ENCODE measurements at places on chromosomes 4 and X. TPM values are rescaled to one million over a fixed set of nuclear protein-coding genes. Genes with fewer than 3 reads are reported as not detected.

Gene GAGE2A
- not detected for total RNA-seq

Gene FAM9B
- total RNA-seq: not detected

- DNase-seq: no peak
- H3K4me3 ChIP-seq: no peak overlapping the region
- no peaks in the 10 kb centered on the region for H3K27me3 ChIP-seq
- H3K4me1 ChIP-seq: no peaks in the 10 kb centered on the region
- H3K36me3 ChIP-seq: no peaks in the 10 kb centered on the region
Observed at GRCh38 chr4:44777115-44777514, 50.8 kb upstream of the GNPDA2 start.

DNA sequence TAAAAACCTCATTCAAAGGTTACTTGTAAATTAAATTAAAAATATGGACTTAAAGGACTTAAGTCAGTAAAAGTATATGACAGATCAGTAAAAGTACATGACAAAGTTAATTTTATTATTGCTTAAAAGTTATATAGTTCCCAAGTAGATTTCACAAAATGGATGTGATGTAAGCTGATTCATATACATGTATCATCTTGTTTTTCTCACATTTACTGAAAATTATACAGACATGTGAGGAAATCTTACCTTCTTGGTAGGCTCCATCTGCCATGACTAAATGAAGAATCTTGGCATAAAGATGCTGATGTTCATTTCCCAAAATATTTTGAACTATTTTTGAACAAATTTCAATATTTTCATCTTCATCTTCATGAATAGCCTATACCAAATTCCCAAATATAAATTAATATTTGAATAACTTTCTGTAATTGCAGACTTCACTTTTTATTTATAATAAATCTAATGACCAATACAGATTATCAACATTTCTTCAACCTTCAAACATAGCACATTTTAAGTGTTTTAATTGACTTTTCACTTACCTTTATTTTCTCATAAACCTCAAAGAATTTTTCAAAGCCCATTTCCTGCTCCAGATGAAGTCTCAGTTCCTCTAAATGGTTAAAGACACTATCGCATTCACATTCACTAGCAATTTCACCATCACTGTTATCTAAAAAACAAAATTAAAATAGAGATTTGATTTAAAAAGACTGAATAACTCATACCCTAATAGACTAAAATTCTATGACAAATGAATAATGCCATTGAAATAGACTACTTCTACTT, 129.4 kb upstream of the SH3RF1 start:
- H3K27ac ChIP-seq: no peak overlapping the region
- peaks cover 4% of the 10 kb centered on the region for H3K36me3 ChIP-seq
- no peak overlapping the region for H3K4me3 ChIP-seq
- no peaks in the 10 kb centered on the region for H3K27me3 ChIP-seq
- H3K4me1 ChIP-seq: peaks cover 5% of the 10 kb centered on the region
- no peak for DNase-seq

GRCh38 chrX:151538190-151539122, 25.0 kb upstream of the PASD1 start:
- peaks cover under 1% of the 10 kb centered on the region for H3K4me1 ChIP-seq
- H3K4me3 ChIP-seq: no peak overlapping the region
- no peaks in the 10 kb centered on the region for H3K27me3 ChIP-seq
- H3K36me3 ChIP-seq: no peaks in the 10 kb centered on the region
- H3K27ac ChIP-seq: no peak overlapping the region

GRCh38 chrX:42485601-42486000, 292.4 kb downstream of the PPP1R2C start:
- H3K4me1 ChIP-seq: no peaks in the 10 kb centered on the region
- no peak overlapping the region for H3K4me3 ChIP-seq
- H3K27ac ChIP-seq: no peak overlapping the region

Gene C4orf51
- not detected for total RNA-seq

GRCh38 chr4:165873298-165874071, 448 bp downstream of the TLL1 start:
- no peak overlapping the region for H3K27ac ChIP-seq
- peak overlapping the region; percentile 91 for H3K4me3 ChIP-seq
- H3K27me3 ChIP-seq: peaks cover 88% of the 10 kb centered on the region
- H3K36me3 ChIP-seq: no peaks in the 10 kb centered on the region

DNA sequence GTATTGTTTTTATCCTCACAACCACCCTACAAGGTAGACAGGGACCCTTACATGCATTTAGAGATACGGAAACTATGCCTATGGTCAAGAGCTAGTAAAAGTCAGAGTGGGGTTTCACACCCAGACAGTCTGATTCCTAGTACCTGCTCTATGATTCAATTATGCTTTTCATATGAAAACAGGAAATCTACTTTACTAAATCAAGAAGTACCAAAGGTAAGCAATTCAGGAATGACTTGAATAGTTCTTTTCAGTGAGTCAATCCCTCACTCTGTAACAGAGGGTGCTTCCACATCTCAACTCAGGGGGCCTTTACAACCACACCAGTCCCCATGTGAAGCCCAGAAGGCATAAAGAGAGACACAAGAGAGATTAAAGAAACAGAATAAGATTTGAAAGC, 191.4 kb downstream of the PPP3CA start:
- no peak overlapping the region for H3K27ac ChIP-seq
- H3K4me1 ChIP-seq: peaks cover 16% of the 10 kb centered on the region
- peaks cover 4% of the 10 kb centered on the region for H3K36me3 ChIP-seq
- no peak overlapping the region for H3K4me3 ChIP-seq

- no peak for DNase-seq
- H3K4me1 ChIP-seq: no peaks in the 10 kb centered on the region
- no peak overlapping the region for H3K4me3 ChIP-seq
- H3K36me3 ChIP-seq: peaks cover 19% of the 10 kb centered on the region
- H3K27me3 ChIP-seq: no peaks in the 10 kb centered on the region
Observed at GRCh38 chr4:1323635-1324442, 23.2 kb upstream of the UVSSA start.

Gene RTL5
- total RNA-seq: 16.1 TPM

- peaks cover 3% of the 10 kb centered on the region for H3K36me3 ChIP-seq
- no peak for DNase-seq
- no peak overlapping the region for H3K4me3 ChIP-seq
- no peaks in the 10 kb centered on the region for H3K27me3 ChIP-seq
- H3K4me1 ChIP-seq: no peaks in the 10 kb centered on the region
Observed at GRCh38 chr4:128477540-128477939, 189.9 kb upstream of the PGRMC2 start.

GRCh38 chr4:140702096-140702757, 54.0 kb downstream of the TBC1D9 start:
- H3K4me1 ChIP-seq: peaks cover 36% of the 10 kb centered on the region
- no peaks in the 10 kb centered on the region for H3K27me3 ChIP-seq
- no peak overlapping the region for H3K27ac ChIP-seq
- DNase-seq: no peak

Gene STK32B
- 3.0 TPM for total RNA-seq

DNA sequence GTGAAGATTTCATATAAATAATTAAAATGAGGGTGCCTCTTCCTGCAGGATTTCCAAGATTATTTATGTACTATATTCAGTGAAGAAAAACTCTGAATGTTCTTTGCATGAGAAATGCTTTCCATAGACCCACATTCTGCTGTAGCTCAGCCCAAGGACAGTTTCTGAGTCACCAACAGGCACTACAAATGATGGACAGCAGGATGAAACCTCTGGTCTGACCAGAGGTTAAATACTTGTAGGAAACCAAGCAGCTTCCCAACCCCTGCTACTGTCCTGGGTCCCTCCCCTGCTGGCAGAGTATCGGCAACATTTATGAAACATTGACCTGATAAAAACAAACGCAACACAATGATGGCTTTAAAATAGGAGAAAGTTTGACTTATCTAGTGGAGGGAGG, 73.1 kb downstream of the CXXC4 start:
- H3K36me3 ChIP-seq: no peaks in the 10 kb centered on the region
- H3K4me1 ChIP-seq: peaks cover 27% of the 10 kb centered on the region
- peaks cover 9% of the 10 kb centered on the region for H3K27me3 ChIP-seq
- no peak for DNase-seq
- H3K4me3 ChIP-seq: no peak overlapping the region
- H3K27ac ChIP-seq: no peak overlapping the region

GRCh38 chr4:172517391-172517790, 651.2 kb upstream of the GALNT7 start:
- peaks cover 8% of the 10 kb centered on the region for H3K4me1 ChIP-seq
- no peaks in the 10 kb centered on the region for H3K36me3 ChIP-seq
- no peak overlapping the region for H3K27ac ChIP-seq
- no peaks in the 10 kb centered on the region for H3K27me3 ChIP-seq
- no peak overlapping the region for H3K4me3 ChIP-seq

DNA sequence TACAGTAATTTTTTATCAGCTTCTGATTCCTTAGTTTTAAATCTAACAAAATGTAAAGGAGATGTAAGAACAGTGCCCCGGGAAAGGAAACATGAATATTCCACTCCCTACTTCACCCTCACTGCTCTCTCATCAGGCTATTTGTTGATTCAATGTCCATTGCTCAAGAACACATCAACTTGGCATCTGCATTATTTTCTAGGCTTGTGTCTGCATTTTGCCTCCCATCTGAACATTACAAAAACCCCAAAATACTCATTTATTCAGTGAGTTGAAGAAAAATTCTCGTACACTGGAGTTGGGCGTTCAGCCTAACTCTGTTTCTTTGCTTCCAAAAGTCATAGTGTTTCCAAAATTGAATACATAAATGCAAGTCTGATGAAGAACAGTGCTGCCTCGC, 25.6 kb downstream of the ARHGAP6 start:
- DNase-seq: no peak
- H3K4me1 ChIP-seq: no peaks in the 10 kb centered on the region
- no peaks in the 10 kb centered on the region for H3K27me3 ChIP-seq
- H3K36me3 ChIP-seq: no peaks in the 10 kb centered on the region
- H3K4me3 ChIP-seq: no peak overlapping the region
- H3K27ac ChIP-seq: peak overlapping the region; percentile 30

Gene FAAH2
- 9.3 TPM for total RNA-seq

DNA sequence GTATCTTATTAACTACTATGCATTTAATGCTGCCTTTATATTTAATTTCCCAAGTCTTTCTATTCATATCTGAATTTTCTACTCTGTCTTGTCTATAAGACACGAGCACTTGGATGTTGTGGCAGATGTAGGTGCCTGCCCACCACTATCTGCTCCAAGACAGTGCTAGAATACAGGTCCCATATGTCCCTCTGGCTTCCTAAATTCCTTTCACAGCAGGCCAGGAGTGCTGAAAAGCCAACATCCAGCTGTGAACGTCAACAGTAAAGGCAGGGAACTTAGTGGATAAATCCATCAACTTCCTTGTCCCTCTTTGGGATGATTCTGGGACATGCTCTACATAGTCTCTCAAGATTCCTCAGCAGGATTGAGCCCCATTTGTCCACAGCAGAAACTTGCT, 245.1 kb upstream of the ETNPPL start:
- H3K4me3 ChIP-seq: no peak overlapping the region
- no peaks in the 10 kb centered on the region for H3K36me3 ChIP-seq
- H3K27me3 ChIP-seq: no peaks in the 10 kb centered on the region
- no peak overlapping the region for H3K27ac ChIP-seq
- no peak for DNase-seq
- H3K4me1 ChIP-seq: peaks cover 11% of the 10 kb centered on the region

- no peak overlapping the region for H3K4me3 ChIP-seq
- peaks cover 19% of the 10 kb centered on the region for H3K4me1 ChIP-seq
- no peaks in the 10 kb centered on the region for H3K27me3 ChIP-seq
- no peaks in the 10 kb centered on the region for H3K36me3 ChIP-seq
Observed at GRCh38 chr4:127236889-127237288, 395.9 kb upstream of the INTU start.

- no peaks in the 10 kb centered on the region for H3K36me3 ChIP-seq
- no peak overlapping the region for H3K27ac ChIP-seq
- no peaks in the 10 kb centered on the region for H3K27me3 ChIP-seq
- H3K4me3 ChIP-seq: no peak overlapping the region
- no peak for DNase-seq
Observed at GRCh38 chr4:127141856-127142255, 490.9 kb upstream of the INTU start.

DNA sequence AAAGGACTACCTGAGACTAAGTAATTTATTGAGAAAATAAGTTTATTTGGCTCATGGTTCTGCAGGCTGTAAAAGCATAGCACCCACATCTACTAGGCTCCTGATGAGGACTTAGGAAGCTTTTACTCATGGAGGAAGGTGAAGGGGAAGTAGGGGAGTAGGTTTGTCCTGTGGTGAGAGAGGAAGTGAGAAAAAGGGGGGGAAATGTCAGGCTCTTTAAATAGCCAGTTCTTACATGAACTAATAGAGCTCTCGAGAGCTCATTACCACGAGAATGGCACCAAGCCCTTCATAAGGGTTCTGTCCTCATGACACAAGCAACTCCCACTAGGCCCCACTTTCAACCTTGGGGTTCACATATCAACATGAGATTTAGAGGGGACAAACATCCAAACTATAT, 125.5 kb upstream of the NRK start:
- no peaks in the 10 kb centered on the region for H3K36me3 ChIP-seq
- peaks cover 6% of the 10 kb centered on the region for H3K4me1 ChIP-seq
- H3K4me3 ChIP-seq: no peak overlapping the region
- no peak for DNase-seq
- H3K27ac ChIP-seq: no peak overlapping the region

GRCh38 chrX:127011629-127012028, 192.1 kb downstream of the PRR32 start:
- no peak for DNase-seq
- H3K27me3 ChIP-seq: no peaks in the 10 kb centered on the region
- H3K4me1 ChIP-seq: no peaks in the 10 kb centered on the region
- H3K4me3 ChIP-seq: no peak overlapping the region
- no peaks in the 10 kb centered on the region for H3K36me3 ChIP-seq
- no peak overlapping the region for H3K27ac ChIP-seq

DNA sequence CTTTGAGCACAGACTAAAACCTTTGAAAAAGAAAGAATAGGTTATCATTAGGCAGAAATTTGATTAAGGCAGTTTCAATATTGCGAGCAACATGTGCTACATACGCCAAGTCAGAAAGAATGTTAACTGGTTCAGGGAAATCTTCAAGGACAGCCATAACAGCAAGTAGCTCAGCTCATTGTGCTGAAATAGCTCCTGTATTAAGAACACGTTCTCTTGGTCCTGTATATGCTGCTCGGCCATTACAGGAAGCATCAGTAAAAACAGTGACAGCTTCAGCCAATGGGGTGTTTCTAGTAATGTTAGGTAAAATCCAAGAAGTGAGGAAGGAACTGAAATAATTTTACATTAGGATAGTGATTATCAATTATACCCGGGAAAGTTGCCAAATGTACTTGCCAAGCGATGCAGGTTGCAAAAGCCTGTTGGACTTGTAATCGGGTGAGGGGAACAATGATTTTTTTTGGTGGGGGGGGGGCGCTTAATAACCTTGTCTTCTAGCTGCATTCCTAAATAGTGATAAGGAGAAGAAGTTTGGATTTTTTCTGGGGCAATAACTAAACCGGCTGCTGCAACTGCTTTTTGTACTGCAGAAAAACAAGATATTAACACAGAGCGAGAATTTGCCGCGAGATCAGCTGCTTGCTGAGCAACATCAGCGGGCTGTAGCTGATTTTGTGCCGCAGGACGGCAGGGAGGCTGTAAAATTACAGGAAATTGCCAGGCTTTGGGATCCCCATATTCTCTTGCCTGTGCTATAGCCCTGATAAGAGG, 49.4 kb upstream of the RASSF6 start:
- no peak for DNase-seq
- peaks cover 22% of the 10 kb centered on the region for H3K4me1 ChIP-seq
- peak overlapping the region; percentile 39 for H3K27ac ChIP-seq
- no peaks in the 10 kb centered on the region for H3K36me3 ChIP-seq
- H3K4me3 ChIP-seq: no peak overlapping the region
- H3K27me3 ChIP-seq: no peaks in the 10 kb centered on the region

Gene CNKSR2
- 13.5 TPM for total RNA-seq
